PC-9 (cell line): ENCODE measurements at places on chromosomes 1 and 21.
A peak's percentile ranks its signal among the peaks of the same experiment; 100 is the strongest.

DNA sequence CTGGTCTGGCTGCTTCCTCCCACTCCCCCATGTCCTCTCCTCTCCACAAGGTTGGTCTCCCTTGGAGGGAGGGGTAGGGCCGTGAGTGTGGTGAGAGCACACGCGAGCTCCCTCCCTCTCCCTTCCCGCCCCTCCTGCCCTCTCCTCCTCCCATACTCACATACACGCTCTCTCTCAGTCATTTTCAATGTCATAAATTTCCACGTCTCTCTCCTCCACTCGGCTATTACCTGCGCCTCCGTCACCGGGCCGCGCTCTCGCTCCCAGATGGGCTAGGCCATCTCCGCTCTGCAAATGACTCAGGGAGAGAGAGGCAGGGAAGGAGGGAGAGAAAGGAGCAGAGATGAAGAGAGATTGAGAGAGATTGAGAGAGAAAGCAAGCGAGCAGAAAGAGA is 36.7 kb upstream of the DMBX1 start:
- DNase-seq = no peak

DNA sequence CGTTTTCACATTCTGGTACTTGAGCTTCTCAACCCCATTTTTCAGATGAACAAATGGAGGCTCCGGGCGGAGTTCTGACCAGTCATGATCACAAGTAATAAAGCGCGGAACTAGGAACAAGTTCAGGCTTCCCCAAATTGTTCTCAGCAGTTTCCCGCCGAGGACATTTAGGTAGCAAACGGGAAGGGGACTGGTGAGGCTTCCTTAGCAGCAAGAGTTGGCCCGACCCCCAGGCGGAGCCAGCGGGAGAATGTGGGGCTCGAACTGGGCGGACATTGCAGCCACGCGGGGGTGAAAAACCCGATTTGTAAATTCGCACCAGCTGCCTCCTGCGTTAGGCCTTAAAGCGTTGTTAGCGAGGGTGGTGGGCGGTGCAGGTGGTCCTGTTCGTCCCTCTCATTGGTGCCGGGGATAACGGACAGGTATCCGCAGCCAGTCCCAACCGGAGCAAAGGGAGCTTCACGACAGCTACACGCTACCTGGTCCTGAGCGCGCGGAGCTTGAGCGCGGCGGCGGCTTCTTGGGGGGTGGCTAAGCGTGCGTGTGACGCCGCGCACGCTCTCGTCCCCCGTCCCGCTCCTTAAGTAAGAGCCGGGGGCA is 15.3 kb downstream of the SEMA6C start:
- DNase-seq = peak; percentile 64

DNA sequence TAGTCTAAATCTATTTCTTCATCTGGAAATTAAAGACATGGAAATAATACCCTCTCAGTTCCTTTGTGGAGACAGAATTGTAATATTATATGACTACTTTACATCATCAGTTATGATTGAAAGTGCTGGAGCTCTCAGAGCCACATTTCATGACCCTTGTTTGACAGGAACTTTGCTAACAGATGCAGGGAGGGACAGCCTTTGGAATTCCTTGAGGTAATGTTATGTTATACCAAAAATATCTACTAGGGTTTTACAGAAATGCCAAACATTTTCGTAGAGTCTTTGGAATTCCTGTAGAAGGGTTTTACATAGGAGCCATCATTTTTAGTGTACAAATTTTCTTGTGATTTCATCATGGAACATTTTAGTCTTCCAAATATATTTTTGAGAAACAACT is 57.4 kb upstream of the ADAMTS5 start:
- DNase-seq = no peak

GRCh38 chr1:80171631-80172030 is 1165.1 kb upstream of the ADGRL4 start:
- DNase-seq = no peak

DNA sequence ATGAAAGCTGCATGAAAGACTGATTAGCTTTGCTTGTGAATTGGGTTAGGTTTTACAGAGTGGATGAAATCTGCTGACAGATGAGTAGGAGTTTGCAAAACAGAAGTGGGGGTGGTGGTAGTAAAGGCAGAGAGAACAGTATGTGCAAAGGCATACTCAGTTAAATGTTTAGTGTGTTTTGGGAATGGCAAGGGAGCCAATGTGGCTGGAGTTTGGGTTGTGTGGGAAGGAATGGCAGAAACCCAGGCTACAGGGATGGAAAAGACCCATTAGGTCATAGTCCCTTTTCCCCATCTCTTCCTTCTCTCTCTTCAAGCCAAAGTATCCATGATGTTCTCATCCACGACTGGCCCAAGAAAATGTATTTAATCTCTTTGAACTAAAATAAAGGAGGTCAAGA is 362.2 kb upstream of the LYPLAL1 start:
- DNase-seq = no peak

- peak; percentile 77 for DNase-seq
These were observed 6.2 kb upstream of the ACP6 start for GRCh38 chr1:147676311-147677085.

GRCh38 chr1:77817368-77818209 is 38.1 kb downstream of the MIGA1 start:
- no peak for DNase-seq

DNA sequence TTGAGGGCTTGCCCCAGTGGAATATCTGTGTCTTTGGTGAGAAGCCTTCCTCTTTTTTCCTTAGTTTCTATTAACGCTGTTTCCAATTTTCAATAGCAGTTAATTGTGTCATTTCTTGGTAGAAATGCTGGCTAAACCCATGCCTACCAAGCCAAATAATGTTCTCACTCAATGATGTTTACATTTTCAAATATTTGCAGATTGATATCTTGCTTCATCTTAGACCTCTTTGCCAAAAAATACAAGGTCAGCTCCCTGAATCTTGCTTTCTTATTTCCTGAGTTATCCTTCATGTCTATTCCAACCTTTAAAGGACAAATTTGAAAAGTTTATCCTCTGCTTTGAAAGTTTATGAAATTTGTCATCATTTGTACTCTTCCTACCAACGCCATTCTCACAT is 5.1 kb downstream of the KCNJ15 start:
- DNase-seq = no peak

DNA sequence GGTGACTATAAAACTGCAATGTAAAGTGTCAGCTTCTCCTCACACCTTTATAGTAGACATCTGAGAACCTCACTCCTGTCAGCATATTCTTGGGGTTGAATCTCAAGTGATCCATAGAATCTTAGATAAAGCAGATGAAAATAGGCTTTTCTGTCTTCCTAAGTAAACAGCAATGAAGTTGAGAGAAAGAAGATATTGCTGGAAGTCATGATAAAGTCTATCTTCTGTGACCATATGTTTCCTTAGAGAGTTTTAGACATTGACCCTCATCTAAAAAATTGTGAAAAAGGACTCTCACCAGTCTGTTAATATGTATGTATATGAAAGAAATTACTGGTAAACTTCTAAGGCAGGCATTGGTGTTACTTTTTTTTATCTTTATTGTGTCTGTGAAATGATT is 66.8 kb downstream of the LIPI start:
- no peak for DNase-seq

- no peak for DNase-seq
These were observed 27.4 kb downstream of the PER3 start for GRCh38 chr1:7811476-7811875.

GRCh38 chr1:154328318-154329151 is 3.2 kb downstream of the ATP8B2 start:
- no peak for DNase-seq

- DNase-seq = no peak
These were observed 993 bp downstream of the SYPL2 start for GRCh38 chr1:109467301-109467777.

GRCh38 chr1:28056129-28056925 is 32.1 kb downstream of the EYA3 start:
- no peak for DNase-seq

- DNase-seq = no peak
These were observed 3.6 kb downstream of the KCNJ15 start for GRCh38 chr21:38260426-38260825.

- no peak for DNase-seq
These were observed 18.8 kb downstream of the SLX9 start for GRCh38 chr21:44958471-44959191.

DNA sequence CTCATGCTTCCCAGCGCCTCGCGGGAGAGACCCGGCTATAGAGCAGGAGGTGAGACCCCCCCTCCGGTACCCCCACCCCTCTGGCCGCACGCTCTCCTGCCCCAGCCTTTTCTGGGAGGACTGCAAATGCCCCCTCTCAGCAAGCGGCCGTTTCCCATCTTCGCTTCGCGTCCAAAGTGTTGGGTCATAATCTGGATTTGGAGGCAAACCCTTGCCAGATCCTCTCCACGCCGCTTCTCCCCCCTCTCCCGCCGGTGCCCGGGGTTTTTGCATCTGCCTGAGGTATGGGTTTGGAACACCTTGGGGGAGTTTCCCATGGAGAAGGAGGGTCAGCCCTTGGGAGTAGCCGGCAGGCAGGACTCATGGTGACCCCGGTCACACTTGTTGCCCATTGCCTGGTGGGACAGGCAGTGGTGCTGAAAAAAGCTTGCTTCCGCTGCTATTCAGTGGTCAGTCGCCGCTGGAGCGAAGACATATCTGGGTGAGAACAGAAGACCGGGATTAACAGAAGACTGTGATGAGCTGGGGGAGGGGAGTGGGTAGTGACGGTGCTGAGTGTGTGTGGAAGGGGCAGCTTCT is 935 bp downstream of the KCNK2 start:
- no peak for DNase-seq

- no peak for DNase-seq
These were observed 39.4 kb upstream of the PPIH start for GRCh38 chr1:42618866-42619265.

DNA sequence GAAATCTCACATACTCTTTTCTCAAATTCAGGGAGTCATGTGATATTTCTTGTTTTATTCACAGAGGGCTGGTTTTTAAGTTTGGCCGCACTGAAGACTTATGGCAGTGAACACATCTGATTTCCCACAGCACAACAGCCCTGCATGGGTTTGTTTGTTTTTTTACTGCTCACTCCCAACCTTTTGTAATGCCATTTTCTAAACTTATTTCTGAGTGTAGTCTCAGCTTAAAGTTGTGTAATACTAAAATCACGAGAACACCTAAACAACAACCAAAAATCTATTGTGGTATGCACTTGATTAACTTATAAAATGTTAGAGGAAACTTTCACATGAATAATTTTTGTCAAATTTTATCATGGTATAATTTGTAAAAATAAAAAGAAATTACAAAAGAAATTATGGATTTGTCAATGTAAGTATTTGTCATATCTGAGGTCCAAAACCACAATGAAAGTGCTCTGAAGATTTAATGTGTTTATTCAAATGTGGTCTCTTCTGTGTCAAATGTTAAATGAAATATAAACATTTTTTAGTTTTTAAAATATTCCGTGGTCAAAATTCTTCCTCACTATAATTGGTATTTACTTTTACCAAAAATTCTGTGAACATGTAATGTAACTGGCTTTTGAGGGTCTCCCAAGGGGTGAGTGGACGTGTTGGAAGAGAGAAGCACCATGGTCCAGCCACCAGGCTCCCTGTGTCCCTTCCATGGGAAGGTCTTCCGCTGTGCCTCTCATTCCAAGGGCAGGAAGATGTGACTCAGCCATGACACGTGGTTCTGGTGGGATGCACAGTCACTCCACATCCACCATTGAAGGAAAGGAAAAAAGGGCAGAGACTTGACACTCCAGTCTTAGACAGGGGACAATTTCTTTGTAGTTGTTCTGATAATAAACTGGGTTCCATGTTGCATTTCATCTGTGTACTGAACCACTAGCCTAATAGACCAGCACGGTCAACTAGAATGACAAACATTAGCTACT is 22.8 kb downstream of the TMEM50A start:
- no peak for DNase-seq

DNA sequence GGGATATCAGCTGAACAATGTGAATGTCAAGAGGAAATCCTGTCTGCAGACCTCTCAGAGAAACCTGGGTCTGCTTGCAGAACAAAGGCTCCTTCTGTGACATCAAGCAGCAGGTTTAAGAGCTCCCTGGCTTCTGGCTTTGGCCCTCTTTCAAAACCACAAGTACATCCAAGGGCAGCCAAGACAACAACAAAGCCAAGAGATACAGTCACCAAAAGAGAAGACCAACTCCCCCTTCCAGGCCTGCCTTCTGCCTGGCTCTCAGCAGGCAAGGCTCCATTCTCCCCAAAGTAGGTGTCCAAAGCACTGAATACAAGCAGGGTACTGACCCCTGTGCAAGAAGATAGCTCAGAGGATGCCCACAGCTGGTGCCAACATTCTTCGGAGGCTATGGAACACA is 11.5 kb downstream of the BCAR3 start:
- DNase-seq = peak; percentile 71

- DNase-seq = peak; percentile 12
These were observed 16.8 kb downstream of the TRPM2 start for GRCh38 chr21:44370027-44370735.

DNA sequence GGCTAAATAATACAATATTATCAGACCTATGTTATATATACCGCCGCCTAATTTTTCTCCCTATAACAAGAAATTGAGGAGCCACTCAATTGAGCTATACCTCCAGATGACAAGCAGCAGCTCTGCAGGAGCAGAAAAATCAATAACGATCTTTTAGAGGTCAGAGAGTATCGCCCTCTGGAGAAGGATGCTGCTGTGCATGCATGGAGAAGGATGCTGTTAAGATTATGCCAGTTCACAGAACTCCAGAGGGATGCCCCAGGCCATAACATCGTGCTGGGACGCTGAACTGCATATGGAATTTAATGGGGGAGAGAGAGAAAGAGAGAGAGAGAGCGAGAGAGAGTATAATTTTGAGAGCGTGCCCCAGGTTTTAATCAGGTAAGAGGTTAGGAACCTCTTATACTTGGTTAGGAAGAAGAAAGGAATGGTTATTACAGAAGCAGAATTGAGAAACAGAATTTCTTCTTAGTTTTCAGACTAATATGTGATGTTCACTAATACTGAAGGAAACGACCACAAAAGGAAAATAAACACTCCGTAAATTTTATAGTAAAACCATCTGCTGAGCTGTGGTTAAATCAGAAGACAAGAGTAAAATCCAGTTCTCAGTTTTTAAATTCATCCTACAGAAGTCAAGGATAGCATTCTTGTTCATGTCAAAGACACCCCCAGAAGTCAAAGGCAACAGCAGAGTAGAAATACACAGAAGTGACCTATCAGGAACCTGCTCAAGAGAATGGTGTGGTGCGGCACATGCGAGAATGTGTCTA is 111.1 kb downstream of the SMYD2 start:
- DNase-seq = no peak

- no peak for DNase-seq
These were observed 10.1 kb downstream of the VANGL2 start for GRCh38 chr1:160410406-160411005.

GRCh38 chr1:245552331-245552730 is 397.5 kb downstream of the KIF26B start:
- no peak for DNase-seq

GRCh38 chr1:101394041-101394440 is 157.2 kb downstream of the S1PR1 start:
- no peak for DNase-seq

DNA sequence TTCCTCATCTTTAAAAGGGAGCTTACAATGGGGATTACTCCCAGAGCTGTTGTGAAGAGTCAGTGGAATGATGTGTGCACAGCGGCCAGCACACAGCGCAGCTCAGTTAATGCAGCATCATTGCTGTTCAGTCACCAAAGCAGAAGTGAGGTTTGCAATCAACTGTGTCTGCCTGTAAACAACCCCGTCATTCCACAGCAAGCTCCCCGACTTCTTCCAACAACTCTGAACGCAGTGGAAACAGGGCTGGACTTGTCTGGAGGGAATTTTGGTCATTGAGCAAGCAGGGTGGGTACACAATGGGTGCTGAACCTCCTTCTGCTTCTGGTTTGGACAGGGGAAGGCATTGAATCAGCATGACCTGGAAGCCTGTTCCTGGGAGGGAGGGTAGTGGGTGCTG is 347.4 kb downstream of the PTPRU start:
- no peak for DNase-seq
